HFFc6 (cell line): ENCODE measurements at places on chromosomes 2 and 18.

DNA sequence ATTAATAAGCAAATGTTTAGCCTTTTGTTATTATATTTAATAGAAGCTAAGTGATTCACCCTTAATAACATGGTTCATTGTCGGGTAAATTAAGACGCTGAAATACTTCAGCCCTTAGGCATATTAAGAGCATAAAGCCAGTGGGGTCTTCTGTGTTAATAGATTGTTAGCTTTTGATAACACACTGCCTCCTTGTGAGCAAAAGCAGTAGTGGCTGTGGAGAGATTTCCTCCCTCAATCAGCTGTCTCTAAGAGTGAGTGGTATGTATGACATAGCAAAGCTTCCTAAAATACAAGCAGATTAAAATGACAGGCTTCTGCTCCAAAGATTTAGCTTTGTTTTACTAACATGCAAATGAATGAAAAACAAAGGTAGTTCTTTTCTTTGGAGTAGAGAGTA, 143.7 kb upstream of the SYT4 start:
- no peak for DNase-seq

- no peak for DNase-seq
Observed at GRCh38 chr2:217337771-217338170, 477.9 kb upstream of the TNP1 start.

GRCh38 chr2:207437524-207438143, 92.1 kb upstream of the CREB1 start:
- no peak for DNase-seq

DNA sequence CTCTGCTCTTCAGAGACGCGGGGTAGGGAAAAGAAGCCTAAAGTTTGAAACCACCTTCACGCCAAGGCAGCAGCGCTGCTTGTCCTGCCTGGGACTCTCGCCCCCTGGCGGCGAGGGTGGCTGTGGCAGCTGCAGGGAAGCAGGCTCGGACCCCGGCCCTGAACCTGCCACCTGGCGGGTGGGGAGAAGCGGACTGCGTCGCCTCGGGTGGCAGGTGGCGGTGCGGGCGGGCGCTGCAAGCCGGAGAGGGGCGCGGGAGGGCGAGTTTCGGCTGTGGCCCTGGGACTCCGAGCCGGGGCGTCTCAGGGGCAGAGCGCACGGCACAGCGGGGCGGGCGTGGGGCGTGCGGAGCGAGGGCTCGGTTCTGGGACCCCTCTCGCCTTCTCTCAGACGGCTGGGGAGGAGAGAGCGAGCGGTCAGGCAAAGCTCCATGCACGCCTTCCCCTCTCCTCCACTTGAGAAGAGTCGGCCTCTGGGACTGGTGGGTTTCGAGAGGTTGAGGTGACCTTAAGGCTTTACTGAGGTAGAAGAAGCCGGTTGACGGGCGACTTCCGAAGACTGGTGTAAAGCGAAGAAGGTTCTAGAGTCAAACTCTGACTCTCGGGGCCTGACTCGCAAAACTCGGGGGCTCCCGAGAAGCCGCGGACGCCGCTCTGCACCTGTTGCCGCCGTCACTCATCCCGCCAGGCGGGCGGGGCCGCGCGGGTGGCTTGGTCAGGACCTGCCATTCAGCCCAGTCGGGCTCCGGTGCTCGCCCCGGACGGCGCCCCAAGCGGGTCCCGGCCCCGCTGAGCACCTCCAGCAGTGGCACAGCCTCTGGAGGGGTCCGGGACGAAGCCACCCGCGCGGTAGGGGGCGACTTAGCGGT, 1.1 kb upstream of the BOLL start:
- DNase-seq, result no peak

- peak; percentile 79 for DNase-seq
Observed at GRCh38 chr2:23418461-23418911, 33.5 kb downstream of the KLHL29 start.

- no peak for DNase-seq
Observed at GRCh38 chr2:149446748-149447147, 116.4 kb downstream of the LYPD6 start.

DNA sequence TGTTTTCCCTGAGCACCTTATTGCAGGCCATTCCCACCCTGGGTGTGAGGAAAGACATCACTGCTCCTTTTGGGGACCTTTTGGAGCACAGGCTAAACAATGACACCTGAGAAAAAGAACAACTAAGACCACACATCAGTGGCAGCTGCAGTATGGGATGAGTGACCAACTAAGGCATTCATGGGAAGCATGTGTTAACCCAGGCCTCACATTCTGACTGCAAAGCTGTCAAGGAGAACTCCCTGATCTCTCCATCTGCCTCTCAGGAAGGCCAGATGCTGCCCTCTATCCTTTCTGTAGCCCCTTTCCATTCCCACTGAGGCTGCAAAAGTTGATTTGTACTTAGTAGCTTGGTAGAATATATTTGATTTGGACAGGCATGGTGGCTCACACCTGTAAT, 277.7 kb upstream of the FBXO11 start:
- no peak for DNase-seq

- DNase-seq, result no peak
Observed at GRCh38 chr2:149224543-149224942, 105.8 kb upstream of the LYPD6 start.

DNA sequence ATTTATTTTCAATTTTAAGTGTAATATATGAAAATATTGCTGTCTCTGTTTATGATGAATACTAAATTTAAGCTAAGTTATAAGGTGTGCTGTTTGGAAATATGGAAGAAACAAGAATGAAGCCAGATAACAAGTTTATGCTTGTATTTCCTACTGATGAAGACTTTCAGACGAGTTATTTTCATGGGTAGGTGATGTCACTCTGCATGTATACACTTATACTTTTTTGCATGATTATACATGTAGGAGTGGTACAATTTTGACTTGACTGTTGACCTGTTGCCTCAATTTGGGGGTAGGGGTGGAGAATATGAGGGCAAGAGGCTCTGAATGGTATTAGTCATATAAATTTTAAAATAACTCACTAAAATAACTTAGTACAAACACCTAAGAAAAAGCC, 133.7 kb downstream of the HAUS1 start:
- no peak for DNase-seq

GRCh38 chr2:126910637-126911036, 11.9 kb downstream of the TEX51 start:
- no peak for DNase-seq

- DNase-seq, result no peak
Observed at GRCh38 chr2:190716176-190716807, 67.4 kb downstream of the NAB1 start.

- no peak for DNase-seq
Observed at GRCh38 chr2:47159627-47160026, 4.5 kb upstream of the STPG4 start.

- no peak for DNase-seq
Observed at GRCh38 chr2:202542142-202542541, 92.6 kb upstream of the FAM117B start.

- DNase-seq, result no peak
Observed at GRCh38 chr2:122368576-122369243, 613.3 kb downstream of the TSN start.

GRCh38 chr18:63162271-63163014, 157.1 kb downstream of the BCL2 start:
- no peak for DNase-seq

- peak; percentile 50 for DNase-seq
Observed at GRCh38 chr2:69741575-69742321, at the start of gene ANXA4. Gene ANXA4, plus strand, starts transcription at chr2:69742134. Its CDS starts 39,432 bp downstream, at chr2:69781566.

- no peak for DNase-seq
Observed at GRCh38 chr18:23838233-23838632, 149.0 kb downstream of the LAMA3 start.

DNA sequence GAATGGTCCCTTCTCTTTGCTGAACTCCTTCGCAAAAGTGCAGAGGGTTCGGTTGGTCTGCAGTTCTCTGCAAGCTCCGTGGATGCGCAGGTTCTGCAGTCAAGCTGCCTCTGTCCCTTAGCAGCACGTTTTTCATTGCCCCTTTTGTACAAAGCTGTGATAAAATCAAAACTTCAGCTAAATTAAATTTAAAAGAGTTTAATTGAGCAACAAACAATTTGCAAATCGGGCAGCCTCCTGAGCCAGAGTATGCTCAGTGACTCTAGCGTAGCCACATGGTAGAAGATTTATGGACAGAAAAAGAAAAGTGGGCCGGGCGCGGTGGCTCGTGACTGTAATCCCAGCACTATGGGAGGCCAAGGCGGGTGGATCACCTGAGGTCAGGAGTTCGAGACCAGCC, 18.8 kb downstream of the TSN start:
- no peak for DNase-seq

DNA sequence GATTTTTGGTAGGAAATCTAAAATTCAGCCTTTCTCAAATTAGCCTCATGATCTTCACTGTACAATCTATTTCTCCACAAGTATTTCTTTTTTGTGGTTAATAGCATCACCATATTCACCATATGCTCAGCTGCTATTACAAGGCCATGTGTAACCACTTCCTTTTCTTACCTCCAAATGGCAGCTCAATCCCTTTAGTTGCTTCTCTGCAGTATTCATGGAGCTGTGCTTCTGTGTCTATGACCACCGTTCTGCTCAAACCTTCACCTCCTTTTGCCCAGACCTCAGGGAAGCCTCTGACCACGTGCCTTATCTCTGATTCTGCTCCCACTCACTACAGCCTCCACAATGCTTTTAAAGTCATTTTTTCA, 126.7 kb upstream of the TMEM200C start:
- DNase-seq, result no peak

DNA sequence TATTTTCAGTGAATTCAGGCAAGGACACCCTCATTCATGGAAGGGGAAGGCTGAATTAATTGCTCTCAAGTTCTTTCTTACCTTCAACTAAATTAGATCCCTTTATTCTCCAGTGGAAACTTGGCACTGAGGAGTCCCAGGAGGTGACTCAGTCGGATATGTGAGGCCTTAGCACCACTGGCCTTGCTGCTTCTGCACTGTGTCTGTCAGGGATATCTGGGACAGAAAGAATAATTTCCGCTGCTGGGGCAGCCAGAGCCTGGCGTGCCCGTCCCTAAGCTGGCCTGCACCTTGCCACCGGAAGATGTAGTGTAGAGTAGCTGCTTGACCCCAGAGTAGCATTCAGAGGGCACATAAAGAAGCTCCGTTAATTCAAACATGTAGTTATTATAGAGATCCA, 53.4 kb downstream of the LIMS1 start:
- DNase-seq, result peak; percentile 70

GRCh38 chr2:207182911-207183310, 17.2 kb upstream of the KLF7 start:
- peak; percentile 75 for DNase-seq

- DNase-seq, result no peak
Observed at GRCh38 chr18:26710470-26711096, 154.9 kb downstream of the AQP4 start.

DNA sequence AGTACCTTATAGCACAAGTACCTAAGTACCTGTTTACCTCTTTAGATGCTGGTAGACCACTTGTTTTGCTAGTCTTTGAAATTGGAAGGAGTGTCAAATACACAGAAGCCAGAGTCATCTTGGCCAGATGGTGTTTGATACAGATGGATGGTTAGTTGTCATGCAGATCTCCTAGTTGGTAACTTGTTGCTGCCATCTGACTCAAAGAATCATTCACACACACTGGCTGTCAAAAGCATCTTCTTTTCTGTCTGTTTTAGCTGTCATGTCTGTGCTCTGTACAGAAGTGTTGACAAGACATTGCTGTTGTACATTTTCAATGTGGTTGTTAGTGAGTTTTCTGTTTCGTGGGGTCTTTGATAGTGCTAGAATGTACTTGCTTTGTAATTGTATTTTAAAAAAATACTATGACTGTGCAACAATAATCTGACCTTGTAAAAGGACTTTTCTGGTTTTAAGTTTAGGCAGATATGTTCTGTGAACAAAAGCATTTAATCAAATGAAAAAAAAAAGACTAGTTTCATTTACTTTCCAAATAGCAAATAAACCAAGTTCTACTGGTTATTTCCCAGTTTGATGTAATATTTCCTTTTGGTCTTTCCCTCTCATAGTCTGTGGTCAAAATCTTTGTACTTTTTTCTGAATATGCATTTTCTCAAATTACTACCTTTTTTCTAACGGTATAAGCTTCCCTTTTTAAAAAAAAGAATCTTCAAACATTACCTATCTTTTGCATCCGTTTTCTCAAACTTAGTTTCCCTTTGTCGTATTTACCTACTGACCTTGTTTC, 39.9 kb downstream of the TANK start:
- no peak for DNase-seq

GRCh38 chr2:136407117-136407951, 289.4 kb upstream of the CXCR4 start:
- no peak for DNase-seq

DNA sequence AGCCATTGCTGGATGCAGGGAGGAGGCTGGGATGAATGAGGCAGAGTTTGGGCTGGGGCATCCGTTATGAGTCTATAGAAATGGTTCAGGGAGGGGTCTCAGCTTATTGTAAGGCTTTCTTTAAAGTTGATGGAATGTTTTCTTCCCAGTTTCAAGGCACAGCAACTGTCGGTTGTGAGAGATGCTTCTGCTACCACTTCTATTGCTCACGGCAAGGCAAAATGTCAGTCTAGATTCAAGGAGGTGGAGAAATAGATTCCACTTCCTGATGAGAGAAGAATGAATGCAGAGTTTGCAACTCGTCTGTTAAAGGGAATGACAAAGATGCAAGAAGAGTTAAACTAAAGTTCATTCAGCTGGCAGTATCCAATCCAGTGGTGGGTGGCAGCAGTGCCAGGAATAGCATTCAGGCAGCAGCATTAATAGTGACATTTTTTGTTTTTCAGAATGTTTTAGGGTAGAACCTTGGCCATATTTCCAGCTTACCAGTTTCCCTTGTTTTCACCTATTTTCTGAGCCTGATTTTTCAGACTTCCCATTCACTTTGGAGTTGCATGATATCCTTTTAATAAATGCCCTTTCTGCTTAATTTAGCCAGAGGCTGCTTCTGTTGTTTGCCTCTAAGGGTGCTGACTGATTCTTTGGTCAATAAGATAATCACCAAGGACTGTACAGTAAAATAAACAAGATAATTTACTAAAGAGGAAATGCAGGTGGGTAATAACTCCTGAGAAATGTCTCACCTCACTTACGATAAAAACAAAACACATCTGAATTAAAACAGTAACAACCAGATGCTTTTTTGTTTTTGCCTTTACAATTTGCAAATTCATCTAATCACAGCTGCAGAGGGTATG, 138.4 kb downstream of the RPIA start:
- no peak for DNase-seq

GRCh38 chr2:3885629-3886628, 182.6 kb downstream of the DCDC2C start:
- DNase-seq, result no peak

DNA sequence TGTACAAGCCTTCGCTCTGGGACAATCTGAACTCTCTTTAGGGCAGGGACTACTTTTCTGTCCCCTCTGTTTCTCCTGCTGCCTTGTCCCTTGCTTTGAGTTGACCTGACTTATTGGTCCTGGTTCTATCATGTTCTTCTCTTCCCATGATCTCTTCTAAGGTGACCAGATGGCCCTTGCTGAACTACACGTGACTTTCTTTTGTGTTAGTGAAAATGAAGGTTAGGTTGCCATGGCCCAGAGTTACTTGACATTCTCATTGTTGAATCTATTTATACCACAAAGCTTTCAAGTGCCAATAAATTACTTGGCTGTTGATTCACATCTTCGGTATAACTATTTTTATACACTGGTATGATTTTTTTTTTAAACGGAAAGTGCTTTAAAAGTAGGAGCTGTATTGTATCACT, 24.4 kb downstream of the MRPL33 start:
- peak; percentile 30 for DNase-seq
